Uterus (tissue), 4 donors: ENCODE measurements at places on chromosomes 4 and X.

- DNase-seq: no peak
Measured at GRCh38 chr4:33349376-33349775, 2629.2 kb downstream of the PCDH7 start.

GRCh38 chr4:29708473-29708872 is 1011.7 kb upstream of the PCDH7 start:
- no peak for DNase-seq

GRCh38 chrX:102546828-102547493 is 30.4 kb upstream of the TMSB15A start:
- DNase-seq: no peak

DNA sequence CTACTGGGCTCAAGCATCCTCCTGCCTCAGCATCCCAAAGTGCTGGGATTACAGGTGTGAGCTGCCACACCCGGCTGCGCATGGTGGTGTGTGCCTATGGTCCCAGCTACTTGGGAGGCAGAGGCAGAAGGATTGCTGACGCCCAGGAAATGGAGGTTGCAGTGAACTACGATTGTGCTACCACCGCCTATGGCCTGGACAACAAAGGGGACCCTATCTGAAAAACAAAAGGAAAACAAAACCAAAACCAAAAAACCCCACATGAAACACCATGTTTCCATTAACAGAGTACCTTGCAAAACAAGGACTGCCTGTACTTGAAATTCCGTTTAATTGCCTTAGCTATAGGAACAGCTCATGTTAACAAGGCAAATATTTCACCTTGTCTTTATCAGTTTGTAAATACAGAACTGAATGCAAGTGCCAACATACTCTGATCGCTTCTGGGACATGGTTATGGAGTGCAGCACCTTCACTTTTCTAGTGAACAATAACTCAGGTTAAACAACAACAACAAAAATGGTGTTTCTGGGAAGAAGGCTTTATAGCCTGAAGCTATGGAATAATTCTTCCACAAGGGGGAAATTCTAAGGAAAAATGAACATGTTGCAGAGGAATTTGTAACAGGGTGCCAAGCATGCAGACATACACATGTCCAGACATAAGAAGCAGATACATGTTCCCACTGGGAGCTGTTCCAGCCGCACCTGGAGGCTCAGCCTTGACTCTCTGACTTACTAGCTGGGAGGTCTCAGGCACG is 73.2 kb upstream of the STS start:
- DNase-seq: no peak

- no peak for DNase-seq
Measured at GRCh38 chrX:136386826-136387225, 86.1 kb downstream of the ADGRG4 start.

DNA sequence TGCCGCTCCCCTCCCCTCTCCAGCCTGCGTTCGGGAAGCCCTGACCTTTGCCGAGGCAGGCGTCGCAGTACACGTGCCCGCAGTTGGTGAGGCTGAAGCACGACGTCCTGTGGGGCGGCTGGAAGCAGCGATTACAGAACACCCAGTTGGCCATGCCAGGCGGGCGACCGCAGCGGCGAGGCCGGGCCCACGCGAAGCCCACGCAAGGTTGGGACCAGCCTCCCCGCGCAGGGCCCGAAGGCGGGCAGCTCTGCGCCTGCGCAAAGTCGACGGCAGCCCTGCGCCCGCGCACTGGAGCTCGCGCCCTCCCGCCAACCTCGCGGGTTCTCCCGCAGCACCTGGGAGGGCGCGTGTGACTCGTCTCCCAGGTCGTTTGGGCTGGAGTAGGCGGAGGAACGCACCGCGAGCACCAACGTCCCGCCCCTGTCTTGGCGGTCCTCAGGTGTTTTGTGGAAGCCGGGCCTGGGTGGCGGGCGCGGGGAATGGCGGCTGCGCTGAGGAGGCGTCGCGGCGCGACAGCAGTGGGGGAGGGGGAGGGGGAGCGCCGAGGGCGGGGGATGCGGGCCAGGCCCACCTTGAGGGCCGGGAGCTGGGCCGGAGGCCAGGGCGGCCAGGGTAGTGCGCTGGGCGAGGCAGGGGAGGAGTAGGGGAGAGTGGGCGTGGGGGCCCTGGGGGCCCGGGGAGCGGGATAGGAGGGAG is at the start of gene RNF212:
RNF212 (minus strand) TSS at position 254 of the 699 bp plus-strand sequence; CDS start at position 154, 100 bp downstream.
- no peak for DNase-seq

GRCh38 chr4:109764789-109765402 is 35.0 kb upstream of the PLA2G12A start:
- no peak for DNase-seq

DNA sequence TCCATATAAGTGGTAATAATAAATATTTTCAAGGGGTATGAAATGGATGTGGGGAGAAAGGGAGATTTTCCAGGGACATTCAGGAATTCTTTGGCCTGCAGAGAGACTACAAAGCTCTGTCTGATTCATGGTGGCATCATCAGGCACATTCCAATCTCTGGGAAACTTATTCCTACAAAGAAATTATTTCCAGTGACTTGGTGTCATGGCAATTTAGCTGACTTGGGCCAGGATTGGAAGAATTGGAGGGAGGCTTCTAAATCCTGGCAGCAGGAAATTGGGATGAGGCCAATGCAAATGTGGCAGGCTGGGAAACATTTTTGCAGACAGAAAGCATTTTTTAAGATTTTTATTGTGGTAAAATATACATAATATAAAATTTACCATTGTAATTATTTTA is 204.6 kb downstream of the RTL9 start:
- DNase-seq: no peak

- no peak for DNase-seq
Measured at GRCh38 chr4:120293341-120293740, 226.7 kb upstream of the MAD2L1 start.
